ENCODE measurements at places on chromosomes 12 and 14.

DNA sequence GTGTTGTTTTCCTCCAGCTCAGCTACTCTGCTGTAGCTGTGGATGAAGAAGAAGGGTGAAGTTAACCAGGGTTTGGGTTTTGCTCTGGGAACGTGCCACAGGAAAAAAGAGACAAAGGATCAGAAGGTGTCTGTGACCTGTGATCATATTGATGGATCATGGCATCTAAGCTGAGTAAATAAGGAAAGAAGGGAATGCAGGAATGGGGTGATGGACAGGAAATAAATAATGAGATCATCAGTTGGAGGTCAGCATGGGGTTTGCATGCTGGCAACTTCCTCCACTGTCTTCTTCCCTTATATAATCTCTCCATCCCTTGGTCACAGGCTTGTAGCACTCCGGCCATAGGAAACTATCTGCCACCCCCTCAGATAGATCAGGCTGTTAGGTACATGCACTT is 430.3 kb upstream of the PDE3A start:
- no peak for DNase-seq

DNA sequence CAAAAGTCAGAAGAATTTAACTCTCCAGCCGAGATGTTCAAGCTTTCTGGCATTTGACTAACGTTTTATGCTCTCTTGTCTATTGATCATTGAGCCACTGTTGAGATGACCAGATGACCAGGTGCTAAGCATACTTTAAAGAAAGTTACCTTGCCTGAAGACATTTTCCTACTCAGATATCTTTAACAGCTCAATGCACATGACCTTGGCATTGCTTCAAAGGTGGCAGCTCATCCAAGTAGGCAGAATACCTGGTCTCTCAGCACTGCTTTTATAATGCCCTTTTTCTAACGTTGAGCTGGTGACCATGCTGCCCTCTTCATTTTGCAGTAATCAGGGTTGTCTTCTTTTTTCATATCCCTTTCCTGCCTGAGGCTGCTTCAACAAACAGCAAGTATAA is 358.1 kb downstream of the RAD51B start:
- DNase-seq, result no peak

- no peak for DNase-seq
These were observed 42.8 kb downstream of the ACSM4 start for GRCh38 chr12:7346551-7347225.

- no peak for DNase-seq
These were observed 27.7 kb downstream of the WBP11 start for GRCh38 chr12:14775636-14775980.

DNA sequence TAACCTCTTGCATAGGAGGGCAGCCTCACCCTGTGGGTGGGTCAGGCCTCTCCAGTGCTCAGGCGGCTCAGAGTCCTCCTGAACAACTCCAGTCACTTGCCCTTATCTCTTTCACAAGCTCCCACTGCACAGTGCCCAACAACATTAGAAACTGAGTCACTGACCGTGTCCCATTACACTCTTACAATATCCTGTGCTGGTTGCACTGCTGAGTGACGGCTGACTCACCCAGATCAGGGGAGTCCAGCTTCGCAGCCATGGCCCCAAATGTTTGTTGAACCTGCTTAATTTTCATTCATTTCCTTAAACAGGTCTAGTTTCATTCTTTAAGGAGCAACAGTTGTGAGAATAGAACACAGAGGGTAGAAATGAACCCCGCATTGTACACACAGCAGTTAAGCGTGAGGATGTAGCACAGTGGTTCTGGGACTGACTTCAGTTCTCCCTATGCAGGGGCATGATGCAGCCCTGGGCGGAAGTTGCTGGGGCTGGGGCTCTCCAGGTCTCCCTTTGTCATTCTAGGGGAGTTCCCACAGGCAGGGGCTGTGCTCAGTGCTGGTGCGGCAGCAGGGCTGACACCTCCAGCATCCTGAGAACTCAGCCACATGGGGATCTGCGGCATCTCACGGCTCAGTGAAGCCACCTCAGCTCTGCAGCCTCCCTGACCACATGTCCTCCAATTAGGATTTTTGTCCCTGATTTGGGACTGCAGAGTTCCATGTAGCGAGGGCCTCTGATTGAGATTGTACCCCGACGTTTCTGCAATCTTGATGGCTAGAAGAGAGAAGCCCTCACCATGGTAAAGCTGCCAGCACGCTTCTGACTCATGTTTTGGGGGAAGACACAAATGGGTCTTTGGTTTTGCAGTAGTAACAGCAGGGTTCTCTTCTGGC is 16.1 kb downstream of the GPR68 start:
- peak; percentile 95 for DNase-seq

GRCh38 chr12:29673346-29673745 is 110.4 kb downstream of the TMTC1 start:
- DNase-seq, result no peak

GRCh38 chr14:64639340-64639821 is 64.8 kb upstream of the PLEKHG3 start:
- DNase-seq, result no peak

- no peak for DNase-seq
These were observed 92.1 kb downstream of the LRRC74A start for GRCh38 chr14:76918256-76918781.

DNA sequence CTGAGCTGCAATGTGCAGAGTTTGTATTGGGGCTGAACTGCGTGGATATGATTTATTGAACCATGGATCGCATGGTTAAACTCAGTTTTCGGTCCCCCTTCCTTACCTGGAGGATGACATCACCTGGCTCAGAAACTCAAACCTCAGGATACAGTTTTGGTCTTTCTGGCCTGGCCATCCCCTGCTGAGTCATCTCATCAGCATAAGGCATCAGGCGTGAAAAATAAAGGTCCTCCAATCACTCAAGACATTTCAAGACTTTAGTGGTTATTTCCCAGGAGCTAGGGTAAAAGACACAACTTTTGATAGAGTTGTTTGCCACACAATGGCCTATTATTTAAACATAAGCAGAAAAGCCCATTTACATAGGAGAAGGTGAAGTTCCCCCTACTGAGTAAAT is 631.1 kb upstream of the TMEM132C start:
- DNase-seq, result no peak

DNA sequence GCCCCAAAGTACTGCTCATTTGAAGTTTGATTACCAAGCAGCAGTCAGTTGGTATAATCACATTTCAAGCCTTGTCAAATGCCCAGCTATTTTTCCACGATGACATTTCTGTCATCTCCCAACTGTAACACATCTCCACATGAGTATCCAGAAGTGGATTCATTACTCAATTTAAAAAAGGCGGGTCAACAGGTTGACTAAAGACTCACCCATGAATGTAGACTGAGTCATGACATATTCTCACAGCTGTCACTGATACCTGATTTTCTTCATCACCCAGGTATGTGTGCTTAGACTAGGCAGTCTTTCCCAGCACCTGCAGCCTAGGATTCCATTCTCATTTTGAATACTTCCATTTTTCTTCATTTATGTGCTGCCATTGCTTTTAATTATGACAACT is 75.1 kb upstream of the DBX2 start:
- no peak for DNase-seq

GRCh38 chr14:99321955-99322730 is 50.1 kb upstream of the BCL11B start:
- no peak for DNase-seq

GRCh38 chr12:106715582-106715981 is 58.9 kb upstream of the RIC8B start:
- DNase-seq, result no peak

DNA sequence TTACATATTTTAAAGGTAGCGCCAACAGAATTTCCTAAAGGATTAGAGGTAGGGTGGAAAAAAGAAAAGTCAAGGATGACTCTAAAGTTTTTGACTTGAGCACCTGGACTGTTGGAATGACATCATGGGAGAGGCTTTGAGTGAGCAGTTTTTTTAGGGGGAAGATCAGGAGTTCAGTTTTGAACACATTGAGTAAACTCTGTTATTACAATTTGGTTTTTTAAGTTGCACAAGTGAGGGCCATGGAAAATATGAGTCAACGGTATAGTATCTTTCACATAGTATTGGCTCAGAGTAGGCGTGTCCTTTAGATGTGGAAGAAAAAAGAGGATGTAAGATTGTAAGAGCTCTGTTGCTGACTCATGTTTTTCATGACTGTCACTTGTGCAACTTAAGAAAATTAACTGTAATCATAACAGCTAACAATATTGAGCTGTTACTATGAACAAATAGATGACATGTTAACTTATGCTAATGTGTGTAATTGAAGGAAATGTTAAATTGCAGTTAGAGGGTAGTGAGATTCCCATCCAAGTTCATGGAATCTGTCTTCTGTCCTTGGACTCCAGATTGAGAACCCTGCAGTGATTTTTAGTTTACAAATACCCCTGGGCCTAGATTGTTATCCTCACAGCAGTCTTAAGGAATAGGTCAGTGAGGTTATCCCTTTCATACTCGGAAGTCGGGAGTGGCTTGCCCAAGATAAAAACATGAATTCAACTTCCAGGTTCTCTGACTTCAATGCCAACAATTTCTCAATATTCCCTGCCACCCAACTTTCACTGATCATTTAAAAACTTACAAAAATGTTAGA is 48.2 kb upstream of the ATP2B1 start:
- no peak for DNase-seq

DNA sequence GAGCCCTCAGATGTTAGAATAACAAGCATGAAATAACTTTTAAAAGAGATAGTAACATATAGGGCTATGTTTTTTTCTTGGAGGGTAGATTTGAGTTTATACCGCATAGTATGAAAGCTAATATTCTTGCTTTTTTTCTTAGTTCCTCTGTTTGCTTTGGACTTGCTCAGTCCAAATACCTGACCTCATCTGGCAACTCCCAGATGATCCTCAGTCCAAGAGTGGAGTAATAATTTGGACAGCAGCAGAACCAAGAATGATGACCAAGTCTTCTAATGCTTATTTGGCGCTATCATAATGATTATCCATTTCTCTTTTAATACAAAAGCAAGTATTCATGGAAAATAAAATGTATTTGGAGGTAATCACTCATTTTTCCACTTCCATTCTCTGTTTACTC is 45.6 kb downstream of the GUCY2C start:
- no peak for DNase-seq

GRCh38 chr12:125552295-125552694 is 487.1 kb downstream of the AACS start:
- DNase-seq, result no peak

GRCh38 chr12:32661706-32662105 is 17.4 kb upstream of the DNM1L start:
- DNase-seq, result no peak

DNA sequence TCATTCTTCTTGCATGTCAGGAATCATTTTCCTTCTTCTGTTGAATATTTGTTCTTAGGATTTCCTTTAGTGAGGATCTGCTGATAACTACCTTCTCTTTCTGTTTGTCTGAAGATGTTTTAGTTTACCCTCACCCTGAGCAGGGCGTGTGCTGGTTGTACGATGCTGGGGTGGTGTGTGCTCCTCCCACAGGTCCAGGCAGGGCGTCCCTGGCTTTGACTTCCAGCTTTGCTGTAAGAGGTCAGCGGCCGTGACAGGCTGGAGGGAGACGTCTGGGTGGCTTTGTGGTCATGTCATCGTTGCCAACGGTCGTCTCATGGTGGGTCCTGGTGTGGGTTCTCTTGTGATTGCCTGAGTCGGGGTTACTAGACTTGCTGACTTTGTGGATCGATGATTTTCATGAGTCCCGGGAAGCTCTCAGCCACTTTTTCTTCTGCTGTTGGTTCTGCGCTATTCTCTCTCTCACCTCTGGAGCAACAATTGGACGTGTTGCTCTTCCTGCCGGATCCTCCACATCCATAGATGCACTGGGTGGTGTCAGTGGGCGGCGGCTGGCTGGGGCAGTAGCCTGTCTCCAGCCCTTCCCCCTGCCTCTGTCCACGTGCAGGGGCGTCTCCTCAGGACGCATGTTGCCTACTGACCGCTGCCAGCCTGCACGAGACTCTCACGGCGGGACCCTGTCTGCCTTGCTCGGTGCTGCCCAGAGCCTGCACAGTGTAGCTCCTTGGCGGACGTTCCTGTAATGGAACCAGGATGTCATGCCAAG is 8.4 kb downstream of the PACS2 start:
- DNase-seq, result no peak

GRCh38 chr12:116454950-116455447 is 104.2 kb upstream of the MAP1LC3B2 start:
- no peak for DNase-seq

DNA sequence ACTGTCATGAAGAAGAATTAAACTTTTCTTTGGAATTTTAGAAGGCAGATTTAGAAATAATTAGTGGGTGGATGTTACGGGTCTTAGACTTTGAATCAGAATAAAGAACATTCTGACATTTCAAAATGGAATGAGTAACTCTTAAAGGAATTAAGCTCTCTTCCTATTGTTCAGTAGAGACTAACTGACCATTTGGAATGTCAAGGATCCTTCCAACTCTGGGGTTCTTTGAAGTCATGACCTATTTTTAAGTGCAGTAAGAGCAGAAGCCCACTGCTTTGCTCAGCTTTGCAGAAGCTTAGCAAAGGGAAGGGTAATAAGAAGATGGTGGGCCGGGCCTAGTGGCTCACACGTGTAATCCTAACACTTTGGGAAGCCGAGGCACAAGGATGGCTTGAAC is 4.0 kb downstream of the CHURC1 start:
- no peak for DNase-seq

- DNase-seq, result no peak
These were observed 7.2 kb upstream of the GPR84 start for GRCh38 chr12:54371328-54372112.

- DNase-seq, result peak; percentile 13
These were observed 768 bp downstream of the METTL25 start for GRCh38 chr12:82359115-82359478.

DNA sequence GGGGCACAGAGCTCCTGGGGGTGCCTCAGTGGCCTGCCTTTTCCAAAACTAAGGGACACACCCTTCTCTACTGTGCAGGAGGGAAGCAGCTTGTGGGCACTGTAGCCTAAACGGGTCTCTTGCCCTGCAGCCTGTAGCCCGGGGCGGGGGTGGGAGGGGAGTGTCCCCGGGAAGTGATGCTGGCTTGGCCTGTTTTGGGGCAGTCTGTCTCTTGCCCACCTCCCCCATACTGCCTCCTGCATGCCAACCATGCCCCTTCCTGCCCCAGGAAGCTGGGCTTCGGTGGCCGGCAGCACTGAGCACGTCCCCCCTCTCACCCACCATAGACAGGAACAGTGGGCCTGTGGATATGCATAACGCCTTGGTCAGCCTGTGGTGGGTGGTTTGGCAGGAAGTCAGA is 43.4 kb downstream of the PRIMA1 start:
- DNase-seq, result no peak

- DNase-seq, result no peak
These were observed 19.2 kb upstream of the DYNC1H1 start for GRCh38 chr14:101945171-101945570.

DNA sequence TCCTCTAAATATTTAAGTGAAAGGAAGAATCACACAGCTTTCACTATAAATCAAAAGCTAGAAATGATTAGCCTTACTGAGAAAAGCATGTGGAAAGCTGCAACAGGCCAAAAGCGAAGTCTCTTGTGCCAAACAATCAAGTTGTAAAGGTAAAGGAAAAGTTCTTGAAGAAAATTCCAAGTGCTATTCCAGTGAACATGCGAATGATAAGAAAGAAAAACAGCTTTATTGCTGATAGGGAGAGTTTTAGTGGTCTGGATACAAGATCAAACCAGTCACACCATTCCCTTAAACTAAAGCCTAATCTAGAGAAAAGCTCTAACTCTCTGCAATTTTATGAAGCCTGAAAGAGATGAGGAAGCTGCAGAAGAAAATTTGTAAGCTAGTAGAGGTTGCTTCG is 190.9 kb downstream of the BTG1 start:
- no peak for DNase-seq
